Erythroblast (primary cell): ENCODE measurements at places on chromosomes 12 and 14.

DNA sequence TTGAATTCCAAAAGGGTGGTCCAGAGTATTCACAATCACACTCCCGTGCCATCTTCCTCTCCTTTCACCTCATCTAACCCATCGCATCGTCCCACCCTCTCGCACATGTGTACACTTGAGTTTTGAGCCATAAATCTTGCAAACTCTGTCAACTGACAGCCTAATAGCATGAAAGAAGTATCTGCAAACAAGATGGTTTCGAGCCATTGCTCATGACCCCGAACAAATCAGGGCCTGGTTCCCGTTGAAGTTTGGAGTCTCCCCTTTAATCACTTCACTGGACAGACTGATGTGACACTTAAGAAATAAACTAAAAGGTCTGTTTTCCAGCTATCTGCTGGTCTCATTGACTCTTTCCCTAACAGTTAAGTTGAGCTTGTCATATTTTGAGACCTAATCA lies 223.6 kb upstream of the SOX5 start:
- DNase-seq = no peak

DNA sequence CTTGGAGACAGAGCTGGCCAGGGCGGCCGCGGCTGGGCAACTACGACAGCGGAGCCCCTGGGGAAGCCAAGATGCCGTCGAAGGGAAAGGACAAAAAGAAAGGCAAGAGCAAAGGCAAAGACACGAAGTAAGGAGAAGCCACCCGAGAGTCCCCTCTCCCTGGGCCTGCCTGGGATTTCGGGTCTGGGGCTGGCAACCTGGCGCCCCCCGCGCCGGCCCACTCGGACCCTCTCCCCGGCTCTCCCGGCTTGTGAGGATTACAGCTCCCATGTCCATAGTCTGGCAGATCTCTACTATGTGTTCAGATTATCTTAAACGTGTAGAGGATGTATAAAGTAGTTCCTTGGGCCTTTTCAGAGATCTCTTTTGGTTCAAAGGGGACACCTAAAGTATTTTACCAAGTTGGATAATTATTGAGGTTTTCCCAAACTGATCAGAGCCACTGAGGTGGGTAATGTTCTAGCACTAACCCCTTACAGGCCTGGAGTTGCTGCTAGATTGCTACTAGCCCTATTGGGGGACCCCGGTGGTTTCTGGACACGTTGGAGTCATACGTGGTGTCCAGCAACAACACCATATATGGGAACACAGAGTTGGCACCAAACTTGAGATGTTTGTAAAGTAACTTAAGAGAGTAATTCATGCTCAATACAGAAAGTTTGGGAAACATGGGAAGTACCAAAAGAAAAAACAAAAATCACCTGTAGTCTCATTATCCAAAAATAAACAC lies 424 bp downstream of the BBOF1 start:
- peak; percentile 56 for DNase-seq

- DNase-seq = no peak
Observed at GRCh38 chr12:64587447-64587846, 22.8 kb upstream of the RASSF3 start.

GRCh38 chr12:27571463-27571862 lies 47.5 kb downstream of the PPFIBP1 start:
- DNase-seq = no peak

- no peak for DNase-seq
Observed at GRCh38 chr12:130658145-130658911, 57.8 kb downstream of the RIMBP2 start.

- no peak for DNase-seq
Observed at GRCh38 chr14:68331991-68332390, 460.9 kb downstream of the ZFP36L1 start.

GRCh38 chr14:51539571-51540037 lies 112.1 kb upstream of the FRMD6 start:
- no peak for DNase-seq

GRCh38 chr12:50952510-50952909 lies at the start of gene HIGD1C:
Gene HIGD1C (plus strand): TSS chr12:50952544. CDS start chr12:50953999, 1,455 bp downstream.
- DNase-seq = no peak

DNA sequence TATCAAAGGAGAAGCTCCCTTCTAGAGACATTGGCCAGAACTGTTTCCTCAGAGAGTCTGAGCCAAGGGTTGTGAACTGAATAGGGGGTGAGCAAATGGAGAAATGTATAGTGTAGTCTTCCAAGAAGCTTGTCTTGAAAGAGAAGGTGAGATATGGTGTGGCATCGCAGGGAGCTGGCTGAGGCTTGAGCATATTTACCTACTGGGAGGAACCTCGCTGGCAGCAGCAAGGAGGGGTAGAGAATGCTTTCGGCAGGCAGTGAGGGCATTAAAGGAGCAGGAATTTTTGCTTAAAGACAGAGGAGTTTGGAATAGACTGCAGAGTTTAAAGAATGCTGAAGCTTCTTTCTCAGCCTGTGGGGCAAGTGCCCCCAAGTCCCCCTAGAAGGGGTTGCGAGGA lies 59.3 kb upstream of the PRMT8 start:
- no peak for DNase-seq

- no peak for DNase-seq
Observed at GRCh38 chr12:4279198-4279690, 5.7 kb downstream of the CCND2 start.

GRCh38 chr12:87988534-87988933 lies 40.7 kb downstream of the C12orf50 start:
- no peak for DNase-seq

DNA sequence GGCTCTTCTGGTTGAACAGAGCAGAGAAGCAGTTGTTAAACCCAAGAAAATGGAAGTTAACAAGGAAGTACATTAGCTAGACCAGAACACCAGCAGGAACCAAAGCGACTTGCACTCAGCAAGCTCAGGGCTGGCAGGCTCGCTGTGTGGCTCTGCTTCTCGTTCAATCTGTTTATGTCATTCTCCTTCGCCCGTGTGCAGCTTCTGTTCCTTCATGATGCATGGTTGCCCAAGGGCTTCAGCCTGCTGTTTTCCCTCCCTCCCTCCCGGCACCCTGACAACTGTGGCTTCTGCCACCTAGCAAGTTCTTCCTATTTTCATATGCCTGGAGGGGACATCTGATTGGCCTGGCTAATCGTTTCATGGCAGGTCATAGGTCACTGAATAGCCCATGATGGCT lies 25.3 kb downstream of the PIGH start:
- DNase-seq = no peak

DNA sequence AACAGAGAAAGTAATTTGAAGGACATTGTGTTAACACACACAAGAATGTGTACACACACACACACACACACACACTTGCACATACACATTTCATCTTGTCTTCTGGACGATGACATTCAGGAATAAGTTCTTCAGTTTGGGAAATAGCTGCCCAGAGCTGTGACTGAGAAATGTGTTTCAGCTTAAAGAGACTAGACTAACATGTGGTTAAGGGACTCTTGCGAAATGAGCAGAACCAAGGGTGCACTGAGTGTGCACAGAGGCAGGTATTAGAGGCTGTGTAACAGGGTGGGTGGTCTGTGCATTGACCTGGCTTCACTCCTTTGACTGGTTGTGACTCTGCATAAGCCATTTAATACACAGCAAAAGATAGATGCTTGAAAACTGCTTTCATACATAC lies 29.4 kb upstream of the KCNA5 start:
- DNase-seq = no peak

DNA sequence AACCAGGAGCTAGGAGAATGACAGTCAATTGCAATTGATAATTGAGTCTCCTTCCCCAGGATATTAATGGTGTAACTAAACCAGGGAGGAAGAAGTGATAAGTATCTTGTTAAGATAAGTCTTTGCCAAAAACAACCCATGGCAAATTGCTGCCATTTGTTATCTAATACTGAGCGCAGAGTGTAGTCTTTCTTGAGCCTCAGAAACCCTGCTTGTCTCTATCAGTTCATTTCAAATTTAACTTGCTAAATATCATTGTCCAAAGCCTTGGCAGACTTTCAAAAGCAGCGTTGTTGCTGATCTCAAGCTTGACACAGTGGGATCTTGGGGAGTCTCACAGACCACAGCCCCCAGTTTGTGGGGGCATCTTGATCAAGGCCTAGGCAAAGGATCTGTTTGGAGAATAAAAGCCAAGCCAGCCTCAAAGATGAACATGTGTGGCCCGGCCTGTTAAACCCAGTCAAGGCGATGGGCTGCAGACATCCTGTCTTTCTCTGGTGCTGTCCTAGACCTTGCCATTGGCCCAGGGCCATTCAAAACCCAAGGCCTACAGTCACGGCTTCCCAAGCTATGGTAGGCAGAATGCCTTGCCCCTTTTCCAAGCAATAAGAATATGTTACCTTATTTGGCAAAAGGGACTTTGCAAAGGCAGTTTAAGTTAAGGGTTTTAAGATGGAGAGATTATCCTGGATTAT lies 164.2 kb downstream of the CHST11 start:
- peak; percentile 68 for DNase-seq
